ENCODE measurements at places on chromosomes 7 and 10. TPM values are rescaled to one million over a fixed set of nuclear protein-coding genes. Genes with fewer than 3 reads are reported as not detected.
A peak's percentile ranks its signal among the peaks of the same experiment; 100 is the strongest.

GNAT3 gene
- not detected for total RNA-seq

RBP4 gene
- total RNA-seq = 1.3 TPM

IFIT1 gene
- 35.7 TPM for total RNA-seq

FAM185A gene
- 12.3 TPM for total RNA-seq

OR2A5 gene
- not detected for total RNA-seq

CNPY1 gene
- not detected for total RNA-seq

GIMAP4 gene
- 169 TPM for total RNA-seq

VTI1A gene
- total RNA-seq = 46.5 TPM

VPS26A gene
- 29.2 TPM for total RNA-seq

DNA sequence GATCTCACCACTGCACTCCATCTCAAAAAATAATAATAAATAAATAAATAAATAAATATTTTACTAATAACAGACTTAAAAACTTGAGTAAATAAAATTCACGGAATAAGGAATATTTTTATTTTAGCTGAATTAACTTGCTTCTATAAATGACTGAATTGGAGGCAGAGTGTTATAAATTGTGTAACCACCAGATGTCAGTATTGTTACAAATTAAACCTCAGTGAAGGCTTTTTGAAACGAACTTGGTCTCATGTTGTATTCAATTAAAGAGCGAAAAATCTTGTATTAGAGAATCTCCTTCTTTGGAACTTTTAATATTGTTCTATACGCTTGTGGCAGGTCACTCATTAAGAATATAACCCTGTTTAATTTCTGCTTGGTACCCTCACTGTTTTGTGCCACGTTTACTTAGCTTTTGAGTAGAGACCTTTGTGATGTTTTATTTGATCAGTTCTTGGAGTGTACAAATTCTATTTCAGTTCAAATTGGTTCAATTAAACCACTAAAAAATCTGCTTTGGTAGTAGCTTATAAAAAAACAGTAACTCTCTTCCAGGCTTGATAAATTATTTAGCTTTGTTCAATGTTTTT is 45.6 kb upstream of the SCIN start:
- H3K4me3 ChIP-seq = no peak overlapping the region
- no peaks in the 10 kb centered on the region for H3K4me1 ChIP-seq
- H3K27me3 ChIP-seq = no peaks in the 10 kb centered on the region
- no peak overlapping the region for H3K27ac ChIP-seq
- H3K36me3 ChIP-seq = no peaks in the 10 kb centered on the region

DNA sequence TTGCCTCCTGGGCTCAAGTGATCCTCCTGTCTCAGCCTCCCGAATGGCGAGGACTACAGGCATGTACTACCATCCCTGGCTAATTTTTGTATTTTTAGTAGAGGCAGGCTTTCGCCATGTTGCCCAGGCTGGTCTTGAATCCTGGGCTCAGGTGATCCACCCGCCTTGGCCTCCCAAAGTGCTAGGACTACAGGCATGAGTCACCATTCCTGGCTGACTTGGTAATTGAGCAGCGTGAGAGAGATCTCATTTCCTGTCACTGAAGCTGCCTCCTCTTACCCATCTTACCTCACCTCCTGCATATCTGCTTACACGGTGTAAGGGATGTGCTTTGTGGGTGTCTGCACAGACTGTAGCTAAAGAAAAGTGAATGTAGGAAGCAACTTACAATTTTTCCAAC is 9.7 kb downstream of the IFIT3 start:
- no peak for DNase-seq
- no peaks in the 10 kb centered on the region for H3K36me3 ChIP-seq
- peaks cover 45% of the 10 kb centered on the region for H3K4me1 ChIP-seq
- H3K27me3 ChIP-seq = no peaks in the 10 kb centered on the region
- H3K27ac ChIP-seq = no peak overlapping the region

DNA sequence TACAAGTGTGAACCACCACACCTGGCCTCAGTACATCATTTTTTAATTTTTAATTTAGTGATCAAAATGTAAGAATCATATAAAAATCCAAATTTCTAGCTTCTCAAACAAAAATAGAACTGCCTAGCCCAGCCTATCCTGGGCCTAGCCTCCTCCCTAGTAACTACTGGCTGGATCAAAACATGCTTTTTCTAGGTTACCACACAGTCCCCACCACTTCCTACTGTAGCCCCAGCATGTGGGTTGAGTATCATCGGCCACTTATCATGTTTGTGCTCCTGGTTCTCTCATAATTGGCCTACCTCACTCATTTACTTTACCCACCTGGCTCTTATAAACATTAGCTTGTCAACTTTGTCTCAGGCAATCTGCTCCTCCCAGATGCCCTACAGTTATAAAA is 52.9 kb downstream of the DNAJC12 start:
- DNase-seq = no peak
- no peaks in the 10 kb centered on the region for H3K27me3 ChIP-seq
- H3K4me1 ChIP-seq = no peaks in the 10 kb centered on the region
- H3K4me3 ChIP-seq = no peak overlapping the region

GRCh38 chr7:12549106-12549505 is 21.4 kb upstream of the SCIN start:
- no peak for DNase-seq
- H3K27ac ChIP-seq = no peak overlapping the region
- H3K4me1 ChIP-seq = no peaks in the 10 kb centered on the region
- H3K27me3 ChIP-seq = no peaks in the 10 kb centered on the region
- H3K4me3 ChIP-seq = no peak overlapping the region

GRCh38 chr10:58282615-58283014 is 13.7 kb downstream of the CISD1 start:
- H3K36me3 ChIP-seq = no peaks in the 10 kb centered on the region
- peaks cover 34% of the 10 kb centered on the region for H3K4me1 ChIP-seq
- H3K4me3 ChIP-seq = no peak overlapping the region

- H3K27me3 ChIP-seq = no peaks in the 10 kb centered on the region
- no peak overlapping the region for H3K27ac ChIP-seq
- no peak overlapping the region for H3K4me3 ChIP-seq
- peaks cover 6% of the 10 kb centered on the region for H3K4me1 ChIP-seq
- peak; percentile 75 for DNase-seq
Observed at GRCh38 chr10:15585303-15585715, 134.4 kb downstream of the ITGA8 start.

DNA sequence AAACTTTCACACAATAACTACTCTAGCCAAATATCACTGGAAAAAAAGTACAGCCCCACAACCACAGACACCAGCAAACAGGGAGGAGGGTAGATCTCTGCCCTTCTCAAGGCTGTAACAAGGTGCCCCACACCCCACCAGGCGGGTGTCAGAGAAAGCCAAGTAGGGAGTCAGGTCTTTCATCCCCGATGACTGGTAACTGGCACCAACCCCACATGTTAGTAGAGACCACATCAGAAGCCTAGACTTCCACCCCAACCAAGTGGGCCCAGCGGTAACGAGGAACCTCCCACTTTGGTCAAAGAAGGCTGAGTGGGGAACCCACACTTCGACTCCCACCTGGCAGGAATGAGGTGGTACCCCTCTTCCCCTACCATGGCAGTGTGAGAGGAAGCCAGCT is 16.4 kb upstream of the RUFY2 start:
- no peak overlapping the region for H3K27ac ChIP-seq
- no peak for DNase-seq
- H3K27me3 ChIP-seq = no peaks in the 10 kb centered on the region
- H3K4me1 ChIP-seq = no peaks in the 10 kb centered on the region
- H3K36me3 ChIP-seq = no peaks in the 10 kb centered on the region

DNA sequence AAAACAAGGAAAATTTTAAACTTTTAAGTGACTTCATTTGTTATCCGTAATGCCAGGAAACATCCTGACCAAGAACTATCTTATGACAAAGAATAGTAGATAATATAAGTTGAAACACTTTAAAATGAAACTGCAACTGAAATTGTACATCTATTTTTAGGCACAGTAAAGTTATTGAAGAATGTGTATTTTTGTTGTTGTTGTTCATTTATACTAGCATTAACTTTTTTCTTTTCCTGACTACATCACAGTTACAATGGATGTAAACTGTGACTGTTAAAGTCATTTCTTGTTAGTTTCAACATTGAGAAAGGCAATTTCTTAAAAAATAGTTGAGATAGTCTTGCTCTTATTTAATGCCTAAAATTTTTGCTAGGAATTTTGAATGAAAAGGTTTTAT is 2.6 kb downstream of the CPED1 start:
- no peaks in the 10 kb centered on the region for H3K36me3 ChIP-seq
- H3K4me3 ChIP-seq = peak overlapping the region; percentile 68
- H3K4me1 ChIP-seq = peaks cover 14% of the 10 kb centered on the region

DNA sequence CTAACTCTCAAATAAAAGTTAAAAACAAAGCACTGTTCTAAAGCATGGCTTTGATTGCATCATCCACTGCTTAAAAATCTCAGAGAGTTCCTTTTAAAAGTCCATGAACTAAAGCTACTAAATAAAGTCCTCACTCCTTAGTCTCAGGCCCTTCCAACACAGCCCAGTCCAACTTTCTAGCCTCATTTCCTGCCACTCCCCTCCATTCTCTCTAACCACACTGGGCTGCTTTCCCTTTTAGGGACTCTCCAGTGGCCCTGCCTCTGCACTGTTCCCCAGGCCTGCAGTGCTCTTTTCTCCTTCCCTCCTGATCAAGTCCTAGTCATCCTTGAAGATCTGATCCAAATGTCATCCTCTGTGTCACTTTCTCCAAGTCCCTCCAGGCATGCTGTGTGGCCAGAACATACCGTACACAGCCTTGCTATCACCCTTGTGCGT is 56.9 kb upstream of the PPP1R3C start:
- H3K27ac ChIP-seq = peak overlapping the region; percentile 42
- no peaks in the 10 kb centered on the region for H3K36me3 ChIP-seq
- H3K4me1 ChIP-seq = no peaks in the 10 kb centered on the region
- no peak for DNase-seq
- no peaks in the 10 kb centered on the region for H3K27me3 ChIP-seq
- H3K4me3 ChIP-seq = no peak overlapping the region

GRCh38 chr10:91349381-91349780 is 60.8 kb upstream of the HECTD2 start:
- H3K27ac ChIP-seq = no peak overlapping the region
- DNase-seq = no peak
- no peak overlapping the region for H3K4me3 ChIP-seq

DNA sequence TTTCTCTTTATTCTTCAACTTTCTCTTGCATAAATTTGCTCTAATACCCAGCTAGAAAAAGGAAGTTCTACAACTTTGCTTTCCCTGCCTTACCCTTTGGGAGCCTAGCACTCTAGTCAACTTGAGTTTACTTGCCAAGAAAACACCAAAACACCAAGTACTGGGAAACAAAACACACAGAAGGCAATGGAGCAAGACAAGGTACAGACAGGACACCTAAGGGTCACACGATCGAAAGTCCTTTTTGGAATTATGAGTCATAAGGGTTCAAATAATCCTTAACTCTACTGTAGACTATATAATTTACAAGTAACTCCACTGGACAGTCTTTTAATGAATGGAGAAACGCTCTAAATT is 42.6 kb upstream of the ANAPC16 start:
- no peak overlapping the region for H3K27ac ChIP-seq
- DNase-seq = no peak
- H3K4me3 ChIP-seq = no peak overlapping the region
- peaks cover 26% of the 10 kb centered on the region for H3K4me1 ChIP-seq

DNA sequence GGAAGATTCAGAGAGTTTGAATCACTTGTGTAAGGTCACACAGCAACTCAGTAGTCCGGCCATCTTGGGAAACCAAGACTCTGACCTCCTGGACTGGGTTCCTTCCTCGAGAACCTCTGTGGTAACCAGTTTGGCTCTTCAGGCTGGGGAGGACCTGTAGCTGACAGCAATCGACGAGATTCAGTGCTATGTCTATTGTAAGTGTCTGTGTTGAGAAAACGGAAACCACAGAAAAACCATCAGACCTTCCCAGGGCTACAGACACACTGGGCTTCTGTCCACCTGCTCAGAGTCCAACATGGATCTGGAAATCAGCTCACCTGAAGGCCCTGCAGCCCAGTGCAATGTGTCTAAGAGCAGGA is 403.7 kb downstream of the RPS24 start:
- H3K27me3 ChIP-seq = no peaks in the 10 kb centered on the region
- no peaks in the 10 kb centered on the region for H3K36me3 ChIP-seq
- H3K4me3 ChIP-seq = no peak overlapping the region
- H3K27ac ChIP-seq = no peak overlapping the region
- DNase-seq = no peak

DNA sequence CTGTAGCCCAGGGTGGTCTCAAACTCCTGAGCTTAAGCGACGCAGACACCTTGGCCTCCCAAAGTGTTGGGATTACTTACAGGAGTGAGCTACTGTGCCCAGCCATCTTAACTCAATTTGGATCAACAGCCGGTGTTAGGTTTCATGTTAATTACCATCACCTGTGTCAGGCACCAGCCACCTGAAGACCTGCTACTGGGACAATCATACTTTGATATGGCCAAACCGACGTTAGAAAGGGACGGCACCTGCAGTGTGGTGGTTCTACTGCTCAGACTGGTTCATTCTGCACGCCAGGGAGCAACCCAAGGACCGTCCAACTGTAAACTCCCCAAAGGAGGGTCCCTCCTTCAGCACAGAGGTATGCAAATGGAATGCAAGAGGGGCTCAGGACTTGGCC is 74.2 kb upstream of the CYTH3 start:
- DNase-seq = no peak
- no peaks in the 10 kb centered on the region for H3K27me3 ChIP-seq
- H3K27ac ChIP-seq = no peak overlapping the region
- no peak overlapping the region for H3K4me3 ChIP-seq
- peaks cover 3% of the 10 kb centered on the region for H3K4me1 ChIP-seq
- H3K36me3 ChIP-seq = peaks cover 3% of the 10 kb centered on the region

DNA sequence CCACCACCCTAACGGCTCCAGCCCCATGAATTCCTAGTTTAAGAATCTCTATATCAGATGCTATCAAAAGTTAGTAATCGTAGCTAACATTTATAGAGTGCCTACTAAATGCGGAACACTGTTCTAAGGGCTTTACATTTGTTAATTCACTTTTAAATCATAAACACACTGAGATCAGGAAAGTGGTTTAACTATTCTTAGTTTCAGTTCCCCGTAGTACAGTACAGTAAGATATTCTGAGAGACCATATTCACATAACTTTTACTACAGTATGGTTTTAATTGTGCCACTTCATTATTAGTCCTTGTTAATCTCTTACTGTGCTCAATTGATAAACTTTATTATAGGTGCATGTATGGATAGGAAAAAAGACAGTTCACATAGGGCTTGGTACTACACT is 22.5 kb downstream of the SYPL1 start:
- peaks cover 50% of the 10 kb centered on the region for H3K36me3 ChIP-seq
- H3K27me3 ChIP-seq = no peaks in the 10 kb centered on the region
- H3K4me1 ChIP-seq = peaks cover 26% of the 10 kb centered on the region
- no peak for DNase-seq
- H3K27ac ChIP-seq = peak overlapping the region; percentile 0

DNA sequence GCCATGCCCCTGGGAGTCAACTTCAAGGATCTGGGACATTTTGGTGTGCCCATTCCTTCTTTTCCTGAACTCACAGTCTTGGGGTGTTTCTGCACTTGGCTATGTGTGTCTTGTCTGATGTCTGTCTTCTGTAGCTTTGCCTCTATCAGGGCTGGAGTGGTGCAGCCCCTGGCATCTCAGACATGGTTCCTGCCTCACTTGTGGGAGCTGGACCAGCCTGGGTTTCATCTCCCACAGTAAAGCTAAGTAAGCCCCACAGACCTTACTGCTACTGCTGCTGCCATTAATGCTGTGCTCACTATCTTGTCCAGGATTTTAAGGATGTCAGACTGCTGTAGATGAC is 59.0 kb downstream of the ADCYAP1R1 start:
- H3K4me3 ChIP-seq = no peak overlapping the region
- no peak overlapping the region for H3K27ac ChIP-seq
- no peak for DNase-seq
- H3K27me3 ChIP-seq = no peaks in the 10 kb centered on the region
- H3K36me3 ChIP-seq = no peaks in the 10 kb centered on the region

GRCh38 chr7:8078418-8078817 is 109.8 kb downstream of the GLCCI1 start:
- H3K27ac ChIP-seq = no peak overlapping the region
- no peak for DNase-seq
- H3K4me3 ChIP-seq = no peak overlapping the region
